ENCODE measurements at places on chromosomes 3 and 15.

- DNase-seq, result no peak
Measured at GRCh38 chr3:65483480-65483879, 555.2 kb downstream of the MAGI1 start.

GRCh38 chr3:50737193-50737905 is 62.6 kb downstream of the DOCK3 start:
- DNase-seq, result no peak

GRCh38 chr15:100929641-100930042 is 10.5 kb downstream of the LRRK1 start:
- no peak for DNase-seq

DNA sequence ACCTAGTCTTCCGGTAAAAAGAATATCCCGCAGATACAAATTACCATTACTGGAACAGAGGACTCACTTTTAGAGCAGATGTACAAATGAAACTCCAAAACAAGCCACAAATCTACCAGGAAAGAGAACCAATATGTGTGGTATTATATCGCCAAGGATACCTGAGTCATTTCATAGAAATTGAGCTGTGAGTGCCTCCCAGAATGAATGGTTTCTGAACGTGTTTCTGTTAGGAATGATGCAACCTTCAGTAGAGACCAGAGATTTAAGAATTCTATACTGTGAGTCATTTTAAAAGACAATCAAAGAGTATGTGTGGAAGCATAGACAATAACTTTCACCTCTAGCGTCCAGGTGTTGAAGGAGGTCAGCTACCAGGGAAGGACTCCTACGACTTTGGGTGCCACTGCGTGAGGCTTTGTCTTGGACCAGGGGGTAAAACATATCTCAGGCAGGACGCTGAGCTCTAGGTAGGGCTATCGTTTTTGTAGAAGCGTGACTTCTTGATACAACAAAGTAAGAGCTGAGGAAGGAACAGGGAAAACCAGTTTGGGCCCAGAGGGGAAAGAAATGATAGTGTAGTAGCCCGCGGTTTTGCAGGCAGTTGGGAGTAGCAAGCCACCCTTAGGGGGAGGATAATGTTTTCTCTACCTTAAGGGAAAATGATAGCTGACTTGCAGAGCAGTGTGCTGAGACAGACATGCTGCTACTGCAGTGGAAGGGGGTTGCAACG is 210.4 kb downstream of the TP63 start:
- DNase-seq, result no peak

DNA sequence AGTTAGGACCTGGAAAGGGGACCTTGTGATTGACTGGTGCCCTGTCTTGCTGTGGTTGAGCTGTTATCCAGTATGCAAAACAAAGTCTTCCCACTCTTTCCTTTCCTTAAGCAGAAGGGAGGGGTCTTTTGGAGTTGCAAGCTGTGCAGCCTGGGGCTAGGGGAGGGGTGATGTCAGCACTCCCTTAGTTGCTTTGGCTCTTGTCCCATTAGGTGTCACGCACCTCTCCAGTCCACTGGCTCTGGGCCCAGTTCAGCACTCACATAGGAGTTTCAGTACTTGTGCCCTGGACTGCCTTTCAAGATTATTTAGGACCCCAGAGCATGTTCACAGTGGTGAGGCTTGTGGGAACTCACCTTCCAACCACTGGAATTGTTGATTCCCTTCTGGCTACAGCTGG is 238.5 kb downstream of the DOCK3 start:
- no peak for DNase-seq

- no peak for DNase-seq
Measured at GRCh38 chr3:135448520-135448919, 517.0 kb upstream of the PPP2R3A start.

- no peak for DNase-seq
Measured at GRCh38 chr15:26125664-26126063, 262.5 kb upstream of the ATP10A start.

- DNase-seq, result no peak
Measured at GRCh38 chr3:11903047-11903446, 56.4 kb upstream of the TAMM41 start.

- DNase-seq, result peak; percentile 29
Measured at GRCh38 chr3:43948013-43948412, 257.3 kb downstream of the ABHD5 start.

DNA sequence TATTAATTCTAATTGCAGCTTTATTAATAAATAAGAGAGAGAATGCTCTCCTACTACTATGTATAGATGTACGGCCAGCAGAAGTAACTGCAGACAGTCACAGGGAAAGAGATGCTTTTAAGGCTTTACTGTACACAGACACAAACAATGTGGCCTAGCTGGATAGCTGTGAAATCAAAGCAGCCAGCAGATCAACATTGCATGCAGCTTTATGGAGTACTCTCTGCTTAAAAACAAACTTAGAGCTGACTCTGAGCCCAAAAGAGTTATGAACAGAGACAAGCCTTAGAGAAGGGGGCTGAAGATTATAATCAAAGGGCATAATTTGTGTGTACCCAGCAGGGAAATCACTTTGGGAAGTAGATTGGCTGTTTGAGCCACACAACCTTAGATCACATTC is 47.2 kb downstream of the CADM2 start:
- DNase-seq, result no peak

- DNase-seq, result no peak
Measured at GRCh38 chr3:175655351-175655750, 796.2 kb downstream of the NAALADL2 start.

- peak; percentile 5 for DNase-seq
Measured at GRCh38 chr3:150960708-150961684, 11.5 kb downstream of the CLRN1 start.

DNA sequence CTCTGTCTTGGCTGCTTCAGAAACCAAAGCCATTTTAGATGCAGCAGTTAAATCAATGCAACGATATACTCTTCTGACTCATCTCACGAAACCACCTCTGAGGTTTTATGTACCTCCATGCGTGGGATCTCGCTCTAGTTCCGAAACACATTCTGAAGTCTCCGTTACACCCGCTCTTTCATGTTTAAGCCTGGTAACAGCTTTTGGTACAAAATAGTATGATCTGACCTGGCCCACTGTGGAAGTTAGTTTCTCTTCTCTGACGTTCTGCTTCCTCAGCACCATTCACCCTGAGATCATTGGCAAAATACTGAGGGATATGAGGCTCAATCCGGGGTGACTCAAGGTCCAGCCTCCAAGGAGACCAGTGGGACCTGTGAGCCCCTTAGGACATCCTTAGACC is 121.9 kb downstream of the TMEM266 start:
- DNase-seq, result peak; percentile 76

GRCh38 chr15:97903971-97904572 is 56.4 kb upstream of the ARRDC4 start:
- peak; percentile 19 for DNase-seq

DNA sequence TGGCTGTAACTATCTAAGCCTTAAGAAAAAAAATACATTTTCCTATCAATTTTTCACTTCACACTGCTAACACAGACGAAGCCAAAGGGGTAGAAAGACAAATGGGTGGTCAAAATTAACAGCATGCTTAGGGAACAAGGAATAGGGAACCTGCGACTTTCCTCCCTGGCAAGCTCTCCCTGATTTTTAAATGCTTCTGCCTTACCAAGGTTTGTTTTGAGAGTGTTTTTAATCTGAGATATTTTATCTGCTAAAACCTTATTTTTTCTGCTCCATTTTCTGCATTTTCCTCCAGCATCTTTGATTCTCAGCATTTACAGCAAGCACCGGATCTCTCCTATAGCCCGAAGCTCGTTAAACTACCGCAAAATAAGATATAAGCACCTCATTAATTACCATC is 214.4 kb downstream of the RORA start:
- no peak for DNase-seq

DNA sequence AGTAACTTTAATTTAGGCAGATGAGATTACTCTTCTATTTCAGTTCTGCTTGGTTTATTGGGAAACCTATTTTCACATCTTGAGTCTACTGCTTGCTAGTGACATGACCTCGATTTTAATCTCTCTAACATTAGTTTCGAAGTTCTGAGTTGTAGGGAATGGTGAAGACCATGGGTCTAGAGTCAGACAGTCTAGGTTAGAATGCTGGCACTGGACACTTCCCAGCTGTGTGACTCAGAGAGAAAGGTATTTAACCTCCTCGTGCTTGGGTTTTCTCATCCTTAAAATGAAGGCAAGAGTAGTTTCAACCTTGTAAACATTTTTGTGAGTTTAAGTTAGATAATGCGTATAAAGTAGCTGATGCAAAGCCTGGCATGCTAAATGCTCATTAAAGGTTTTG is 422.1 kb downstream of the GRM7 start:
- DNase-seq, result no peak

- DNase-seq, result no peak
Measured at GRCh38 chr3:18044971-18045880, 302.8 kb upstream of the TBC1D5 start.

GRCh38 chr3:120780977-120781376 is 38.4 kb downstream of the GTF2E1 start:
- peak; percentile 51 for DNase-seq

- no peak for DNase-seq
Measured at GRCh38 chr3:59426821-59427565, 377.2 kb upstream of the CFAP20DC start.

GRCh38 chr3:83426300-83426699 is 1532.5 kb upstream of the CADM2 start:
- DNase-seq, result no peak

GRCh38 chr15:25717127-25717456 is 146.0 kb downstream of the ATP10A start:
- DNase-seq, result no peak

- no peak for DNase-seq
Measured at GRCh38 chr15:47466357-47466756, 250.9 kb upstream of the SEMA6D start.

DNA sequence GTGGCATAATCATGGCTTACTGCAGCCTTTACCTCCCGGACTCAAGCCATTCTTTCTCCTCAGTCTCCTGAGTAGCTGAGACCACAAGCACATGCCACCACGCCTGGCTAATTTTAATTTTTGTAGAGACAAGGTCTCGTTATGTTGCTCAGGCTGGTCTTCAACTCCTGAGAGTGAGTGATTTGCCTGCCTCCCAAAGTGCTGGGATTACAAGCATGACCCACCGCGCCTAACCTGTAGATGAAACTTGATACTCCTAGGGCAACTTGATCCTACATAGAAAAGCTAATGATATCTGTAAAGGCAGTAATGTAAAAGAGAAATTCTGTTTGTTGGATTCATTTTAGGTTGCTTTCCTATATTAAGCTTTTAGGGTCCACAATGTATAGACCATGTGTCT is 391.9 kb upstream of the THRB start:
- no peak for DNase-seq

DNA sequence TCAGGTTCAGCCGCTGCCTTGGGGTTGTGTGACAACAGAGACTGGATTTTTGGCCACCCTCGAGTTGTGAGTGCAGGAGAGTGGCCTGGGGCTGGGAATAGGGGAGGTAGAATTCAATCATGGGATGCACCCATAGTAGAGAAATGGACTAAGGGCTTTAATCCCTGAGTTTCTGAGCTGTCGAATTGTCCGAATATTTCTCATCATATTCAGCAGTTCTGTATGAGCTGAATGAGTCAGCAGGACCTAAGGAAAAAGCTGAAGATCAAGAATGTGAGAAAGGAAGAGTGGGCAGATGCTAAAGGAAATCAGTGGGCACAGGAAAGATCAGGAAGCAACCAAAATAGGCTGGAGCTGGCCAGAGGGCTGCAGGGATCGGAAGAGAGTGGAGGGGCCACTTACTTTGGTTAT is 44.4 kb upstream of the SACM1L start:
- no peak for DNase-seq

DNA sequence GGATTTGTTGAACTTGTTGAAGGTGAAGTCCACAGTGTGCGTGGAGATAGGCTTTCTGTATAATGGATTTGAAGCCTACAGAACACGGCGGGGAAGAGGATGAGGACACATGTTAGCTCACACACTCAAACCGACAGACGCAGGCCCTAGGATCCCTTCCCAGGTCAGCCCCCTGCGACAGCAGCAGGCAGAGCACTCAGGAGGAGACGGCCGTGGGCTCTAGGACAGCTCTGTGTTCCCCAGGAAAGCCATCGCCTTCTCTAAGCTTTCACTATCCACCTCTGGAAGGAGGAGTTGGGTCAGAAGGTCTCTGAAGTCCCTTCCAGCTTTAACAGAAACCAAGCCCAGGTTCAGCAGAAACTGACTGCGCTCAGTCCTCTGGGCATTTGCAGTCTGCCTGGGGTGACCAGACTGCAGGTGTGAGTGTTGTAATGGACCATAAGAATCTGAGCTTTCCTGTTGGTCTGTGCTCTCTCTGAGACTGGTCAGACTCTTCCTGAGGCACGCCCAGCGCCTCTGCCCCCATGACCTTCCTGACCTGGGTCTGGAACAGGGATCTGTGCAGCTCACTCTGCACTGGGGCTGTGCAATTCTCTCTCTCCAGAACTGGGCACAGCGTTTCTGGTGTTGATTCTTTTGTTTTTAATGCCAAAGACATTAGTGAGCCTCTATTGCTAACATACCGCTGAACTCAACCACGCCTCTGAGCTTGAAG is 33.5 kb downstream of the UMPS start:
- DNase-seq, result no peak

DNA sequence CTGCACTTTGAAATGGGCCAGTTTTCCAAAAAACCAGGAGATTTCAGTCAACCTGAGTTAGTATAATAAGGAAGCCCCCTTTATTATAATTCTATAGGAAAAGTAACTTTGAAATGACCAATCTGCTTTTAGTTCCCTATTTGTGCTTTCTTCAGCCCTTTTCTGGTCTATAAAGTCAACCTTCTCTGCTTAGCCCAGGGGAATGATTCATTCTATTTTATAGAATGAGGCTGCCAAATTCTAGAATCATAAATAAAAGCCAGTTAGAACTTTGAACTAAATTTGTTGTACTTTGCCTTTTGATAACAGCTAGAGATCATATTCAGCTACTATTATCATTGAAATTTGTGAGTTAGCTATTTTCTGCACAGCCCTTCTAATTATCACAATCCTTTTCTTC is 24.7 kb downstream of the CIP2A start:
- no peak for DNase-seq

- DNase-seq, result no peak
Measured at GRCh38 chr3:134737516-134737915, 57.5 kb upstream of the EPHB1 start.

- peak; percentile 28 for DNase-seq
Measured at GRCh38 chr3:186110975-186111974, 2.4 kb upstream of the ETV5 start.

DNA sequence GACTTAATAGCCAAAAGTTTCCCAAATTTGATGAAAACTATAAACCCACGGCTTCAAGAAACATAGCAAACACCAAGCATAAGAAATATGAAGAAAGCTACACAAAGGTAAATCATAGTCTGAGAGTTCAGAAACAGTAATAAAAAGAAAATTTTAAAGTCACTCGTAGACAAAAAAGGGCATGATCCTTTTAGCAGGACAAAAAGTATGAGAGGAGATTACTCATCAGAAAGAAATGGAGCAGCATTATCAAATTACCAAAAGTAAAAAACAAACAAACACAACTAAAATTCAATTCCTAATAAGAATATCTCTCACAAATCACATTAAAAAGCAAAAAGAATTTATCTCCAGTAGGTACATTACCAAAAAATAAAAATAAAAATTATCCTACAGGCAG is 279.4 kb upstream of the UBE2E2 start:
- no peak for DNase-seq

GRCh38 chr15:62534996-62535395 is 369.9 kb upstream of the C2CD4B start:
- DNase-seq, result no peak

Measured in GM20000 (cell line).